ENCODE measurements at places on chromosomes 2 and 18.

- no peak for DNase-seq
These were observed 359.6 kb downstream of the MEIS1 start for GRCh38 chr2:66794551-66794950.

GRCh38 chr2:229154381-229154780 lies 116.7 kb downstream of the PID1 start:
- DNase-seq, result no peak

DNA sequence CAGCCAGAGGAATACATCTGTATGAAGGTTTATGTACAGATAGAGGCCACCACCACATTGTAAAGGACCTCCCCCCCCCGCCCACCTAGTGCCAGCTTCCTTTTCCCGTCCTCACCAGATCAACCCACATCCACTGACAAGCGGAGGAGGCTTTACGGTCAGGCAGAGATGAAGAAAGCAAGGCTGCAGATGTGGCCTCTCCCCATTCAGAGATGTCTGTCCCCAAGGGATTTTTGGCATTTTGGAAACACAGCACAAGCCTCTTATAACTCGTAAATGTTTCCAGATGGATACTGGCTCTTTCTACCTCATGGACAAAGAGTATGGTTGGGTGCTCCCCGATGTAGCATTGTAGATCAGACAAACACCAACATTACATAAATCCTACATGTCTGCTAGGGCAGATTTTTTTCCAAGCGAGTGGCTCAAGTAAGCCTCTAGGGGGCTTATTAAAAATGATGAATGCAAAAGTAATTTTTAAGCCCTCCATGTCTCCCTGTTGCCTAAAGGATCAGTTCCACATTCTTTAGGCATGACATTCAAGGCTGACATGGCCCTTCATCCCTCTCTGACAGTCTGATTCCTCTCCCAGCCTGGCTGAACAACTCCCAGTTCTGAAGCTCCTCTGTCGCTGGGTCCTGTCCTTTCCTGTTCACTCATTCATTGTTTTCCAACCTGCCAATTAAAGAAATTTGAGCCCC lies 11.7 kb downstream of the VIT start:
- DNase-seq, result no peak

DNA sequence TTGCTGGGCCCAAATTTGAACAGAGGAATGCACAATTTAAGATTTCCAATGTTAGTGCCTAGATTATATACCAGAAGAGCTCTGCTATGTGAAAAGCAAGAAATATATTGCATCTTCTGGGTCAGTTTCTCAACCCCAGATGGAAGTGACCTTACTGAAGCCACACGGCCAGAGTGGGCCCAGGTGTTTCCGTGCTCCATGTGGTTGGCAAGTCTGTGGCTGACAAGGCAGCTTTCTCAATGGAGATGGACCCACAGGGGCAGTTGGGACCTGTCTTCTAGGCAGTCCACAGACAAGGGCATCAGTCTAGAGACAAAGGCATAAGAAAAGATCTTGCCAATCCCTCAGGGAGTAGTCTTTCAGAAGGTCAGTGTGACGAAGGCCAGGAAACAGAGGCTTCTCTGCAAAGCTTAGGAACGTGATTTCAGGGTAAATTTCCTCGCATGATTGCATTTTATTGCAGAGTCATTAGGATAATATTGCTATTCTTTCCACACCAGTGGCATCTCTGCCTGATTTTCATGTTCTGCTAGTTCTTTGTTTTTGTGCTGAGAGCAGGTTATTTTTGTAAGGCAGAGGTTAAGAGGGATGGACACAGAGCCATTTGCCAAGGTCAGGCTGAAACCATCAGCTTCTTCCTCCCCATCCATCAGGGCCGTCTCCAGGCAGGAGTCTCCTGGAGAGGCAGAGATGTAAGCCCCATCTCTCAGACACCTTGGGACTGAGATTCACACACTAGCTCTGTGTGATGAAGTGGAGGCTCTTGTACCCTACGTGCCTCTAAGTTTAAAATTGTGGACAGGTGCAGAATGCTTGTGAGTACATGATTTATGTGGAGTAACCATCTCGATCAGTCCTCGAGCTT lies 202.1 kb downstream of the ANKRD30B start:
- peak; percentile 32 for DNase-seq

GRCh38 chr2:28624793-28625701 lies 126.6 kb upstream of the PPP1CB start:
- no peak for DNase-seq

- no peak for DNase-seq
These were observed 12.4 kb upstream of the ERMN start for GRCh38 chr2:157337978-157338377.

DNA sequence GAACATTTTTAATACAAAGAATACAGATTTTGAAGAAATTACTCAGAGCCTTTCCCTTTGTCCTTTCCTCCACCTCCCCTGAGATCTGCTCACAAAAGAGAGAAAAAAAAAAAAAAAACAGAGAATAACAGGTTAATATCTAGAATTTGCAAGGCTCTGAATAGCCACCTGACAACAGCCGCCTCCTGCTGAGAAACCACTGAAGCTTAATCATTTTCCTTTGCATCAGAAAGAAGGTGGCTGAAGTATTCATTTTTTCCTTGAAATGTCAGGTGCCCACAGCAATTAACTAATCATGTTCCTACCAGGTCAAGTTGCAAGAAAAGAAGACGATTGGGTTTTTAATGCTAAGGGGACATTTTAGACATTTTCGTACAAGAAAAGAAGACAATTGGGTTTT lies 21.2 kb downstream of the CNTNAP5 start:
- no peak for DNase-seq

GRCh38 chr2:233247744-233248143 lies 3.7 kb upstream of the ATG16L1 start:
- no peak for DNase-seq

- DNase-seq, result no peak
These were observed 50.6 kb downstream of the TRAF3IP1 start for GRCh38 chr2:238370823-238371372.

- no peak for DNase-seq
These were observed 20.3 kb downstream of the KCNK3 start for GRCh38 chr2:26712486-26713465.

DNA sequence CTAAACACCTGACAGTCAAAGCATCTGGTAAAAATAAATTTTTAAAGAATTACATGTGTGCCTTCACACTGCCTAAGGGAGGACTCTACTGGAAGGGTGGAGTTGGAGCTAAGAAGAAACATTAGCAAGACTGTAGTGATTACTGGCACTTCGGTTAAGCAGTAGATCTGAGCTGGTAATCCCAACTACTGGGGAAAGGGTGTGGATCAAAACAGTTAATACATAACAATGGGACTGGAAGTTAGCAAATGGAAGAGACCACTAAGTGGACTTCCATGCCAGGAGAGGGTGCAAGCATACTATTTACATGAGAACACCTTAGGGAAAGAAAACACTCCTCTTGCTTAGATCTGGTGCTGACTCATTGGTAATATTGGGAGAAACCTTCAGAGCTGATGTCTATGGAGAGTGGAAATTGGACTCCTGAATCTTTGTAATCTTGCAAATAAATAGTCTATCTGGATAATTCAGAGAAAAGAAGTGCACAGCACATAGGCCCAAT lies 519.6 kb upstream of the LINC00305 start:
- DNase-seq, result no peak

GRCh38 chr2:119681868-119682220 lies 2.8 kb downstream of the TMEM177 start:
- DNase-seq, result no peak

DNA sequence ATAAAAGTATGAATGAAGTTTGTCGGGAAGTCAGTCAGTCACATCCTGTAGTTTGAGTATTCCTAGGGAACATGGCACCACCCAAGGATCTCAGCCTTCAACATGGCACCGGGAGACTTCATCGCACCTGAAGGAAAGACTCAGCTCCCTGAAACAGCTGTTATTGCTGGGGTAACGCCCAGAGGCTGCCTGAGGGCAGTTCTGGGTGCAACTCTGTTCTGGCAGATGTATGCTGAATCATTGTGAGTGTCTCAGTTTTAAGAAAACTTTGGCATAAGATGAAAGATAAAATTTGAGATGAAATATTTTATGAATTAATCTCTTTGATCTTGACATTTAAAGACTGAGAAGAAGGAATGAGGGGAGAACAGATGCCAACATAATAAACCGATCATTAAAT lies 49.9 kb upstream of the SERPINB2 start:
- no peak for DNase-seq

GRCh38 chr2:80154231-80154915 lies 150.2 kb downstream of the LRRTM1 start:
- no peak for DNase-seq

- DNase-seq, result no peak
These were observed 131.2 kb upstream of the TTC27 start for GRCh38 chr2:32496662-32497061.

- DNase-seq, result no peak
These were observed 677 bp downstream of the GAD1 start for GRCh38 chr2:170817093-170818035.

DNA sequence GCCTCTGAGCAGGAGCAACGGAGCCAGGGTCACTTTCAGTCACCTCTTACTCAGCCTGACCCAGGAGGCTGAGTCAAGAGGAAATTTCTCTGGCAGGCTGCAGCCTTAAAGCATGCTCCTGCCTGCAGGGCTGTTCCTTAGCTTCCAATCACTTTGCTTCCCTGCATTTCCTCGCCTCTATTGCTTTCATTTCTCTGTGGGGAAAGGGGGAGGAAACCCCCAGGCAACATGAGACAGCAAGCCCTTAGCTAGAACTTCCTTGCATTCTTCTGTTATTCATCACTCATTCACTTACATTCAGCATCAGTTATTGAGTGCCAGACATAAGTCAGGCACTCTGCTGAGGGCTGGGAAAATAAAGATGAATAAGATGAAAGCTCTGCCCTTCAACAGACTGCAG lies 13.0 kb downstream of the XDH start:
- DNase-seq, result no peak

DNA sequence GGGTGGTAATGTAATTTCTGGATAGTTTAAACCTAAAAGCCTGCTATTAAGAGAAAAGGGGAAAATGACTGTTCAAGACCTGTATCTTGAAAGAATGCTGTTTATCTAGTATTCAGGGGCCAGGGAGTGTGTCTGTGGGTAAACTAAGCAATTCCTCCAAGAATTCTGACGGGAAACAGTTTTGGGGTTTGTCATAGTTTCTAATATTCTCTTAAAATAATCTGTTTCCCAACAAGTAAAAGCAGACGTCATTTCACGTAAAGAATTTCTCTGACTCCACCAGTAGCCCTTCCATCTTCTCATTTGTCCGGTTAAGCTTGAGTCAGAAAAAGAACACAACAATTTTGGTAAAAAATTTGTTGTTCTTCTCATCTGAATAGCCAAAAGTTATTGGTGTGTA lies 232.1 kb upstream of the EPAS1 start:
- DNase-seq, result no peak

DNA sequence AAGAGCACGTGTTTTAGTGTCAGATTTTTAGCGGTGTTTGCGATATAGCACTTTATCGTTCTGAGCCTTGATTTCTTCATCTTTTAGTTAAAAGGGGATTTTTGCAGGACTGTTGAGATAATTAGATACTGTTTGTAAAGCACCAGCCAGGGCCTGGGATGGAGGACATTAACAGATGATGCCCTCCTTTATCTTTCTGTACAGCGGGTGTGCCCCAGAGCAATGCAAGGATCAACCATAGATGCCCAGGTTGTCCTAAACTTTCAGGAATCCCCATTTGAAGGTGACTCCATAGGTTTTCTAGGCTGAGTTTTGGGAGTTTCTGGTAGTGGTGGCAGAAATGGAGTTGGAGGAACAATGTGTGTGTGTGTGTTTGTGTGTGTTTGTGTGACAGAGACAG lies 97.0 kb upstream of the SPRED2 start:
- DNase-seq, result no peak

GRCh38 chr2:63432373-63432772 lies 155.9 kb downstream of the WDPCP start:
- DNase-seq, result no peak

DNA sequence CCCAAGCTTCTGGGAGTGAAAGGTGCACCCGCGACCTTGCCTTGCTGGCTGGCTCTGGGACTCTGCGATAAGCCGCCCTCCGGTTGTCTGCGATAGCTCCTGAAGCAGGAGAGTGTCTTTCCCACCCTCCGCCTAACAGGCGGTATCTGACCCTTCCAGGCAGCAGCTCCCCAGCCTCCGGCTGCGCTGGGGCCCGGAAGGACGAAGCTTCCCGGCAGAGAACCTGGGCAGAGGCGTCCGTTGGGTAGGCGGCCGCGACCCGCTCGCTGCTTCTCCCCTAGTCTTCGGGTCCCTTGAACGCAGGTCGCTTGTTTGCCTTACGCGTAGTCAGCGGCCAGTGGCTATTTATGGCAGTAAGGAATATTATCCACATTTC lies 446 bp upstream of the RHBDD1 start:
- DNase-seq, result peak; percentile 76

GRCh38 chr2:175964195-175964594 lies 37.9 kb downstream of the LNPK start:
- no peak for DNase-seq

GRCh38 chr18:57077786-57078552 lies 68.9 kb upstream of the BOD1L2 start:
- no peak for DNase-seq

DNA sequence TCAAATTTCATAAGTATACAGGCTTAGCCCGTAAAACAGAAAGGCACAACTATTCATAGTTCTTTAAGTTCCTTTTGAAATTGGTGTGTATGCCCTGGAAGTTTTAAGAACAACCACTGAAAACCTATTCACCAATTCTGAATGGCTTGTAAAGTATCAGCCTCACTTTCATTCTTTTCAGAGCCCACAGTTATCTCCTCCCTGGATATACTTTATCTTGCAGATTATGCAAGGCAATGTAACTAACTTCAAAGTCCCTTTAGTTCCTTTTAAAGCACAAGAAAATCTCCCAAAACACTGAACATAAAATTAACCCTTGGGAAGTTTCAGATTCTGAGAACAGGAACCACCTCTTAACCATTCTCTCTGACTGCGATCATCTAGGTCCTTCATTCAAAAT lies 1.1 kb downstream of the STRN start:
- DNase-seq, result no peak

GRCh38 chr18:51580580-51580979 lies 383.1 kb upstream of the MEX3C start:
- DNase-seq, result no peak

DNA sequence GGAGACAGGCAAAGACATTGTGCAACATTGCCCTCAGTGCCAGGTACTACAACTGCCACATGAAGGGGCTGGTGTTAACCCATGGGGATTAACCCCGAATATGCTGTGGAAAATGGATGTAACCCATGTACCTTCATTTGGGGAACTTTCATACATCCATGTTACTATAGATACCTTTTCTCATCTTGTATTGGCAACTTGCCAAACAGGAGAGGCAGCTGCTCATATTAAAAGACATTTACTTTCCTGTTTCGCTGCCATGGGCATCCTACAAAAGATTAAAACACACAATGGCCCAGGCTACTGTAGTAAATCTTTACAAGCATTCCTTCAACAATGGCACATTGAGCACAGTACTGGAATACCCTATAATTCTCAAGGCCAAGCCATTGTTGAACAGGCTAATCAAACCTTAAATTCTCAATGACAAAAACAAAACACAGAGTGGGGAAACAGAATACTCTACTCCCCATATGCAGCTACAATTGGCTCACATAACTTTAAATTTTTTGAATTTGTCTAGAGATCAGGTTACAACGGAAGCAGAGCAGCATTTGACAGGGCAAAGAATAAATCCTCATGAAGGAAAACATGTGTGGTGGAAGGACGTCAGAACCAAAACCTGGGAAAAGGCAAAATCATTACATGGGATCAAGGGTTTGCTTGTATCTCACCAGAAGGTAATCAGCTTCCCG lies 1723.5 kb upstream of the LRRTM1 start:
- DNase-seq, result no peak

- DNase-seq, result no peak
These were observed 138.7 kb downstream of the RNF152 start for GRCh38 chr18:61754039-61754583.

GRCh38 chr2:47530105-47530760 lies 127.3 kb downstream of the MSH2 start:
- no peak for DNase-seq
